ENCODE measurements at places on chromosomes 6 and 20.
A peak's percentile ranks its signal among the peaks of the same experiment; 100 is the strongest.

GRCh38 chr6:28474441-28475219, 31.3 kb upstream of the ZSCAN23 start:
- peaks cover 3% of the 10 kb centered on the region for H3K36me3 ChIP-seq
- H3K4me1 ChIP-seq, result no peaks in the 10 kb centered on the region
- peaks cover 69% of the 10 kb centered on the region for H3K27me3 ChIP-seq
- no peak overlapping the region for H3K27ac ChIP-seq
- H3K4me3 ChIP-seq, result no peak overlapping the region

- peak overlapping the region; percentile 99 for H3K27ac ChIP-seq
- H3K27me3 ChIP-seq, result no peaks in the 10 kb centered on the region
- peaks cover 14% of the 10 kb centered on the region for H3K36me3 ChIP-seq
- peaks cover 51% of the 10 kb centered on the region for H3K4me1 ChIP-seq
- peak overlapping the region; percentile 84 for H3K4me3 ChIP-seq
- no peak for DNase-seq
These were observed 19.3 kb downstream of the UQCC2 start for GRCh38 chr6:33692078-33692759.

DNA sequence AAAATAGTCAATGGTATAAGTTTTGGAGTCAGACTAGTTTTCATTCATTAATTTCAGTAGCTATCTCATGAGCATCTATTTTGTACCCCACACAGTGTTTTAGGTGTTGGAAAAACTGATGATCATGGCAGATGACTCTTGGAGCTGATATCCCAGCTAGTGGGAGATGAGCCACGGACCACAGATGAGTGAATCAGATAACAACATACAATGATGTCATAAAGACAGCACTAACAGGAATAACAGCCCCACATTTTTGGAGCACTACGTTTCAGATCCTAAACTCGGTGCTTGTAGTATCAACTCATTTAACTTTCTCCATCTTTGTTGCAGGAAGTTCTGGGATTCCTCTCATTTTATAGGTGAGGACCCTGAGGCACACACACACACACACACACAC, 67.8 kb upstream of the EDN3 start:
- H3K36me3 ChIP-seq, result peaks cover 8% of the 10 kb centered on the region
- H3K4me1 ChIP-seq, result peaks cover 4% of the 10 kb centered on the region
- H3K27me3 ChIP-seq, result no peaks in the 10 kb centered on the region
- no peak for DNase-seq

- no peak for DNase-seq
- no peak overlapping the region for H3K27ac ChIP-seq
- no peak overlapping the region for H3K4me3 ChIP-seq
- H3K27me3 ChIP-seq, result peaks cover 43% of the 10 kb centered on the region
- no peaks in the 10 kb centered on the region for H3K4me1 ChIP-seq
These were observed 310.0 kb upstream of the PRND start for GRCh38 chr20:4411744-4412143.

DNA sequence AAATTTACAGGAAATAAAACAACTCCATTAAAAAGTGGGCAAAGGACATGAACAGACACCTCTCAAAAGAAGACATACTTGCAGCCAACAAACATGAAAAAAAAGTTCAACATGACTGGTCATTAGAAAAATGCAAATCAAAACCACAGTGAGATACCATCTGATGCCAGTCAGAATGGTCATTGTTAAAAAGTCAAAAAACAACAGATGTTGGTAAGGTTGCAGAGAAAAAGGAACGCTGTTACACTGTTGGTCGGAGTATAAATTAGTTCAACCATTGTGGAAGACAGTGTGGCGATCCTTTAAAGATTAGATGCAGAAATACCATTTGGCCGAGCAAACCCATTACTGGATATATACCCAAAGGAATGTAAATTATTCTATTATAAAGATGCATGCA, 858.0 kb upstream of the FLRT3 start:
- no peak for DNase-seq
- no peaks in the 10 kb centered on the region for H3K36me3 ChIP-seq
- no peak overlapping the region for H3K4me3 ChIP-seq

GRCh38 chr20:59949911-59950310, 8.3 kb upstream of the CDH26 start:
- H3K4me3 ChIP-seq, result no peak overlapping the region
- H3K4me1 ChIP-seq, result peaks cover 9% of the 10 kb centered on the region
- H3K27ac ChIP-seq, result no peak overlapping the region
- no peaks in the 10 kb centered on the region for H3K36me3 ChIP-seq

GRCh38 chr6:3744211-3744900, 7.2 kb downstream of the PXDC1 start:
- H3K4me1 ChIP-seq, result peaks cover 20% of the 10 kb centered on the region
- H3K36me3 ChIP-seq, result no peaks in the 10 kb centered on the region
- H3K27ac ChIP-seq, result no peak overlapping the region
- peaks cover 5% of the 10 kb centered on the region for H3K27me3 ChIP-seq

DNA sequence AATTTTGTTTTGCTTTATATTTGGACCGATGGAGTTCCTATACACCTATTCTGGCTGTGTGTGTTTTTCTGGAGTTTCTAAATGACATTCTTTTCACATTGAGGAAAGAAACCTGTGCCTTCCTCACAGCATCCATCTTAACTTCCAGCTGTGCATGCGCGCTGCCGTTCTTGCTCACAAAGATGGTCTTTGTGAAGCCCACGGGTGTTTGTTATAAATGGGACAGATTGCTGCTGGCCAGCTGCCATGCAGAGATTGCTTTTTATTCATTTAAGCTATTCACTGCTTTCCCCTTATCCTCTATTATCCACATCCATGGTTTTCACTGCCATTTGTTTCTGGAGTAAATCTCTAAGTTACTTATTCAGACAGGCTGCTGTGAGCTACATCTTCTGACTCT, 54.2 kb downstream of the SYNDIG1 start:
- H3K27ac ChIP-seq, result no peak overlapping the region
- no peaks in the 10 kb centered on the region for H3K4me1 ChIP-seq
- DNase-seq, result no peak
- H3K36me3 ChIP-seq, result no peaks in the 10 kb centered on the region
- peaks cover under 1% of the 10 kb centered on the region for H3K27me3 ChIP-seq

DNA sequence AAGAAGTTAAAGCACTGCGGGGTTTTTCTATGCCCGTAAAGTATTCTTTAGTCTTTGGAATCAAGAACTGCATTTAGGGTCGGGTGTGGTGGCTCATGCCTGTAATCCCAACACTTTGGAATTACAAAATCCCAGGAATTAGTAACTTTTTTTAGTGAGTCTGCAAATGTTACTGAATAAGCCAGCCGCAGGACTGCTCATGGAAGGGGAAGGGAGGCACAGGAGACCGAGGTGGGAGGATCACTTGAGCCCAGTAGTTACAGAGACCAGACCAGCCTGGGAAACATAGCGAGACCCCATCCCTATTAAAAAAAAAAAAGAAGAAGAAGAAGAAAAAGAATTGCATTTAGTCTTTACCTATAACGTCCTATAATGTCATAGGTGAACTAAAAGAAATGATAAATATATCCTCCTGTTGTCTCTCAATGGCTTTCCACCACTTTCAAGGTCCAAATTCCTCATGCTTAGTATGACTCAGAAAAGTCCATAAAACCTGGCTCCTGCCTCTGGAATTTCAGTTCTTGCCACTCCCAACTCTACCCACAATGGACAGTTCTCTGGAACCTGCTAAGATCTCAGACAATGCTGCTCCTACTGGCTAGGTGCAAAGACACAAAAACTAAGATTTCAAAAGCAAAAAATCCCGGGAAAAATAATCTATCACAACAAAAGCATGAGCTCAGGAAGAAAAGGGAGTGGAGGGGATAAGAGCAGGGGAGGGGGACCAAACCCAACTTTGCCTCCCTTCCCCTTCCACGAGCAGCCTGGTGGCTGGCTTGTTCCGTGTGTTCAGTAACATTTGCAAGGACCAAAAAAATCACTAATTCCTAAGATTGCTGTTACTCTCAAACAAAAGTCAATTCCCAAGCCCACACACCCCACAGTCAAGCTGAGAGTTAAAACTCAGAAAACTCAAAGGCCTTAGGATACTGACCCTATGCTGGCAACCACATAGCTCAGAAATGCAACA, 39.0 kb downstream of the B4GALT5 start:
- no peaks in the 10 kb centered on the region for H3K27me3 ChIP-seq
- DNase-seq, result no peak
- H3K36me3 ChIP-seq, result peaks cover 3% of the 10 kb centered on the region
- H3K4me1 ChIP-seq, result peaks cover 49% of the 10 kb centered on the region
- H3K27ac ChIP-seq, result peak overlapping the region; percentile 95

DNA sequence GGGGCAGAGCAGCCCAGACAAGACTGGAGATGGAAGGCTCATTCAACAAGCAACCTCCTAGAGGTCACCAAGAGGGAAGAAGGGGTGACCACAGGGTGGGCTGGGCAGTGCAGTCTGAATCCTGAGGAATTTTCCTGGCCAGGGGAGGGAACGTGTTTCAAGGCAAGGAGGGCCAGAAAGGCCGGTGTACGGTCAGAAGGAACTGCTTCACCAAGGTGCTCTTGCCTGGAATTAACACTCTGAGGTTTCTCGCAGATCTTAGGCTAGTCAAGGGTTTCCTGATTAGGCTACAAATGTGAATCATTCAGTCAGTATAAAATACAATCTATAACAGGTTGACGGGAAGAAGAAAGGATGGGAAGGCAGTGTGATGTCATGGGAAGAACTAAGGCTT, 199.3 kb downstream of the LRFN2 start:
- H3K27me3 ChIP-seq, result peaks cover 51% of the 10 kb centered on the region
- H3K4me3 ChIP-seq, result no peak overlapping the region
- H3K27ac ChIP-seq, result peak overlapping the region; percentile 86
- H3K36me3 ChIP-seq, result peaks cover 3% of the 10 kb centered on the region

DNA sequence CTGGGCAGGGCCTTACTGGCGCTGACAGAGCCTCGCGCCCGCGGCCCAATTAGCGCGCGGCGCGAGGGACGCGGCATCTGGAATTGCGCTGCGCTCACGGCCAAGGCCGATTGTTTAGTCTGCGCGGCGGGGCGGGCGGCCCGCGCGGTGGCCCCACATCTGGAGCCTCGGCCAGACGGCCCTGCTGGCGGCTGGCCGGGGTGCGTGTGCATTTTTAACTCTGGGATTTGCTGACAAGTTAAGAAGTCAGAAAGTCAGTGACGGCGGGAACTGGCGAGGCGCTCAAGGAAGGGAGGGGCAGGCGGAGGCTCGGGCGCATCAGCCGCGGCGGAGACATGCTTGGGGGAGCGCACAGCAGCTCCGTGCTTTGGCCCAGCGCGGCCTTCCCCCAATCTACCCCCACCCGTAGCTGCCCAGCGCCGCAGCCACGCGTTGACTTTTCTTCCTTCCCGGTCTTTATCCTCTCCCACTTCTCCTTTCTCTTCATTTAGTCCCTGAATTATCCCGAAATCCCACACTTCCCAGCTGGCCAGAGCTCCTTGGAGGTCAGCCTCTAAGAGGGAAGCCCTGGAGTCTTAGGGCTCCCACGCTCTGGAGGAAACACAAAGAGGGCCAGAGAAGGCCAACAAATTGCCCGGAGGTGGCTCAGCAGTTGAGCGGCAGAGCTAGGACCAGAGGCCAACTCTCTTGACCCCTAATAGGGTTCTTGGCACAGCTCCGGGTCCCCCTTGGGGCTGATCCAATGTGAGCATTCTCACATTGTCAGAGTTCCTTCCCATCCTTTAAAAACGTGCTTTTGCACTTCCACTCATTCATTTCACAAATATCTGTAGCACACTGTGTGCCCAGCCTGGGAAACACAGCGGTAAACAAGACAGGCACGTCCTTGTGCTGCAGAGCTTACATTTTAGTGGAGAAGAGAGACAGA, 40.8 kb upstream of the FOXP4 start:
- H3K36me3 ChIP-seq, result peaks cover 6% of the 10 kb centered on the region
- peak overlapping the region; percentile 74 for H3K27ac ChIP-seq
- H3K4me3 ChIP-seq, result peak overlapping the region; percentile 66

GRCh38 chr6:161355696-161356095, 81.8 kb upstream of the AGPAT4 start:
- H3K4me3 ChIP-seq, result no peak overlapping the region
- H3K4me1 ChIP-seq, result peaks cover 4% of the 10 kb centered on the region
- H3K27me3 ChIP-seq, result peaks cover 19% of the 10 kb centered on the region

DNA sequence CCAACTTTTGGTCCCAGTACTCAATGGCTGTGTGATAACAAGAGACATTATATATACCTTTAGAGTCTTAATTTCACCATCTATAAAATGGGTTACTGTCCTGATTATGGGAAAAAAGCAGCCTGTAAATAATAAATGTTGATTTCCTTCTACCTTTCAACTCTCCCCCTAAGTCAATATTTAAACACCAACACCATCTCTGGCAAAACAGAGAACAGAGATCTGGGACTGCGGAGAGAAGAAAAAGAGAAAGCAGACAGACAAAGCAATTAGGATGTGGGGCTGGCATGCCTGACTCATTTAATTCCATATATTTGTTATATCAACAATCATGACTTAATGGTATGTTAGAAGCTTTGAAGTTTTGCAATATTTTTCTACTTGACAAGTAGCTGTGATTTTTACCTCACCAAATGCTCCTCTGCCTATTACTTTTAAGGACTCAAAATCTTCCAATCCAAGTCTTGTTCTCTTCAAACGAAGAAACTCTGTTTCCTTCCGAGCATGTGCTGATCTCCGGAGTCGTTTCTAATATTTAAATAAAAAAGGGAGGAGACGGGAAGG, 23.3 kb downstream of the STK38 start:
- no peak overlapping the region for H3K4me3 ChIP-seq
- peaks cover 8% of the 10 kb centered on the region for H3K36me3 ChIP-seq
- H3K4me1 ChIP-seq, result peaks cover 20% of the 10 kb centered on the region
- peak overlapping the region; percentile 89 for H3K27ac ChIP-seq
- no peaks in the 10 kb centered on the region for H3K27me3 ChIP-seq

DNA sequence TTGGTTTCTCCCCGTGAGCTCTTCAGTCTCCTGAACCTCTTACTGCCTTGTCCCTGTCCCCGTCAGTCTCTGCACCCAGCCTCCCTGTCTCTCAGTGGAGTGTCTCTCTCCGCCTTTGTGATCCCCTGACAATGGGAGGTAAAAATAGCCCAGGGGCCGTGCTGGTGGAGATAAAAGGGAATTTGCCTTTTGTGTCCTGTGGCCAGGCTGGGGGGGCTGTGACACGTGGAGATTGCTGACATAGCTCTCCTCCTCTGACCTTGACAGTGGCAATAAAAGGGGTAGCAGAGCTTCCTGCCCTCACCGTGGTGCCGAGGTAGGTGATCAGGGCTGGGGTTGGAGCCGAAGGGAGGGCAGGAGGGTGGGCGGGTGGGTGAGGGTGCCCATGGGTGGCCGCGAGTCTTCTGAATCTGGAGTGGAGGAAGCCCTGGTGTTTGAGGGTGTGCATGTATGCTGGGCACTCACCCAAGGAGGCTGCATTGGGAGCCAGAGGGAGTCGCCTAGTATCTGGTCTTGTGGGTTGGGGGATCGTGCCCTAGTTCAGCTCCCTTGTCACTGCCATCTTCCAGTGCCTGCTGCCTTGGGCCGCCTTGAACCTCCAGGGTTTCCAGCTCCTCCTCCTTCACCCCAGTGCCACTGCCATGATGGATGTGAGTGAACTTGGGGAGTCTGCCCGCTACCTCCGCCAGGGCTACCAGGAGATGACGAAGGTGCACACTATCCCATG, 21.9 kb downstream of the MYH7B start:
- H3K27me3 ChIP-seq, result peaks cover 28% of the 10 kb centered on the region
- H3K36me3 ChIP-seq, result peaks cover 2% of the 10 kb centered on the region
- H3K27ac ChIP-seq, result no peak overlapping the region
- H3K4me3 ChIP-seq, result no peak overlapping the region

GRCh38 chr6:36232172-36232571, 35.6 kb downstream of the BRPF3 start:
- DNase-seq, result no peak
- H3K27ac ChIP-seq, result no peak overlapping the region
- H3K4me3 ChIP-seq, result no peak overlapping the region
- no peaks in the 10 kb centered on the region for H3K27me3 ChIP-seq

- H3K4me3 ChIP-seq, result no peak overlapping the region
- no peaks in the 10 kb centered on the region for H3K36me3 ChIP-seq
- peaks cover 11% of the 10 kb centered on the region for H3K4me1 ChIP-seq
- DNase-seq, result no peak
These were observed 8.4 kb upstream of the NUP153 start for GRCh38 chr6:17714879-17715851.

- no peaks in the 10 kb centered on the region for H3K36me3 ChIP-seq
- H3K4me1 ChIP-seq, result peaks cover 5% of the 10 kb centered on the region
- no peak overlapping the region for H3K4me3 ChIP-seq
- no peak overlapping the region for H3K27ac ChIP-seq
These were observed 19.1 kb downstream of the SNAI1 start for GRCh38 chr20:50001784-50002311.
